SK-N-SH (cell line): ENCODE measurements at places on chromosomes 7 and 10.
A peak's percentile ranks its signal among the peaks of the same experiment; 100 is the strongest.

DNA sequence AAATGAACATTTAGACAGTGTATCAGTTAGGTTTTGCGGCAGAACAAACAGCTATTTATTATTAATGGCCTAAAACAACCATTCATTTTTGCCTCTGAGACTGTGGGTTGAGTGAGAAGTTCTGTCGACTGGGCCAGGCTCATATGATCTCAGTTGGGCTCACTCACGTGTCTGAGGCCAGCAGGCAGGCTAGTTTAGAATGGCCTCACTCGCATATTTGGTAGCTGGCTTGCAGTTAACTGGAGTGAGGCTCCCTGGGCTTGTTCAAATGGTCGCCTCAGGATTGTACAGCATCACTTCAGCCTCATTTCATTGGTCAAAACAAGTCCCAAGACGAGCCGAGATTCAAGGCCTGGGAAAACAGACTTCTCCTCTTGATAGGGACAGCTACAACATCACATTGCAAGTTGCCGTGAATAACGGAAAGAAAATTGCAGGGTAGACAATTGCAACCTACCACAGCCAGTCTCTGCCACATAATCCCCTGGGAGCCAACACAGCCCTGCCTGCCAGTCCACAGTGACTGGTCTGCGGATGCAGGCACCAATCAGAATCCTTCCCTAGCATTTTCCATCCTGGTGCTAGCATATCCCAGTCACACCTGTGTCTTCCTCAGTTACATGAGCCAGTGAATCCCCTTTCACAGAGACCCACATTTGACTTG, 23.1 kb upstream of the PPIF start:
- DNase-seq = no peak

- DNase-seq = peak; percentile 99
Measured at GRCh38 chr7:2104107-2104710, 128.5 kb downstream of the MAD1L1 start.

GRCh38 chr7:132518839-132519173, 57.5 kb downstream of the PLXNA4 start:
- DNase-seq = no peak

DNA sequence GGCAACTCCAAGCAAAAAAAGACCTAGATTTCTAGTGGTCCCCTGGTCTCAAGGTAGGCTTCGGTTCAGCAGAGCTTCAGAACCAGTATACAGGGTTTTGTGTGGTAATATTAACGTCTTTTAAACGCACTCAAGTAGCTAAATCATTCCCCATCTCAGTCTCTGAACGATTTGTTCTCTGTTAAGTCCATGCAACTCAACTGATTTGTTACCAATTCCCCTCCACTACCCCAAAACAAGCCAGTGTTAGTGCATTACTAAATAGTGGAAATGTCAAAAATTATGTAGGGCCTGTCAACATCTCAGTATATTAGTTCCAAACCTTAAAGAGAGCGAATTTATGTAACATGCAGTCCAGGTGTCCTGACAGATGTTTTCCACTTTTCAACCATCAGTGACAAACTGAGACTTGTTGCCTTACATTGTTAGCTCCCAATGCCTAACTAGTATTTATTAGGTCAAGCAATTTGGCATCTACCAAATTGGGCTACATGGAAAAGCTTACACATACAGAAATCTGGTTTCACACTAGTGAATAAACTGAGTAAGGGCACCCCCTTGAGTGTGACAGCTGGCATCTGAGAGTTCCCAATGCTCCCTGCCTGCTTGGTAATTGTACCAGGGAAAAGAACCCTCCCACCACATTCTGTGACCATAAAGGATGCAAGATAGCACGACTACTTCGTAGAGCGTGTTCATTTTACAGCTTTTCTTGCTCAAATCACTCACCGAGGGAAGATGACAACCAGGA, 12.2 kb downstream of the HNRNPA2B1 start:
- no peak for DNase-seq

- peak; percentile 69 for DNase-seq
Measured at GRCh38 chr7:45149606-45150005, 8.0 kb upstream of the RAMP3 start.

- no peak for DNase-seq
Measured at GRCh38 chr7:107390916-107391315, 78.9 kb upstream of the GPR22 start.

DNA sequence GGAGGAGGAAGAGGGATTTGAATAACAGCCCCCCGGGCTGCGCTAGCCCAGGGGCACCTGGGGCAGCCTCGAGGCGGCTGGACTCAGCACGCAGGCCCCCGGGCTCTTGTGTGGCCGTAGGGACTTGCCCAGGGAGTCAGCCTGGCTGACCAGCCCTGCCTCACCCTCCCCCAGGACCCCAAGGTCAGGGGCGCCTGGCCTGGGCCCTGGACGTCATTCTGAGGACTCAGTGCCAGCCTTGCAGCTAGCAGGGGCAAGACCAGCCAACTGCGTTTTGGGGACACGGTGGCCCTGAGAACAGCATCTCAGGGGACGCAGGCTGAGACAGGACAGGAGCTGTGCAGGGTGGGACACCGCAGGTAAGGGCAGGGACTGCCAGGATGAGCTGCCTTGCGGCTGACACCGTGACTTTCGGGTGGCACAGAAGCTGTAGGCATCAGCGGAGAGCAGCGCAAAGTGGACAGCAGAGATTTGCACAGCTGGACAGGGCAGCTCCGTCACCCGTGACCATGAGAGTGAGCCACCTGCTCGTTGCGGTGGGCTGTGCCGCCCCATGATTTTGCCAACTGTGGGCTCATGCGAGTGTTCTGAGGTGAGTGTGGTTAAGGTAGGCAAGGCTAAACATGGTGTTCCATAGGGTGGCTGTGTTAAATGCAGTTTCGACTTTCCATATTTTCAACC, 48.1 kb upstream of the UBE3C start:
- DNase-seq = no peak

GRCh38 chr7:26515314-26515842, 223.7 kb downstream of the SNX10 start:
- DNase-seq = peak; percentile 52

DNA sequence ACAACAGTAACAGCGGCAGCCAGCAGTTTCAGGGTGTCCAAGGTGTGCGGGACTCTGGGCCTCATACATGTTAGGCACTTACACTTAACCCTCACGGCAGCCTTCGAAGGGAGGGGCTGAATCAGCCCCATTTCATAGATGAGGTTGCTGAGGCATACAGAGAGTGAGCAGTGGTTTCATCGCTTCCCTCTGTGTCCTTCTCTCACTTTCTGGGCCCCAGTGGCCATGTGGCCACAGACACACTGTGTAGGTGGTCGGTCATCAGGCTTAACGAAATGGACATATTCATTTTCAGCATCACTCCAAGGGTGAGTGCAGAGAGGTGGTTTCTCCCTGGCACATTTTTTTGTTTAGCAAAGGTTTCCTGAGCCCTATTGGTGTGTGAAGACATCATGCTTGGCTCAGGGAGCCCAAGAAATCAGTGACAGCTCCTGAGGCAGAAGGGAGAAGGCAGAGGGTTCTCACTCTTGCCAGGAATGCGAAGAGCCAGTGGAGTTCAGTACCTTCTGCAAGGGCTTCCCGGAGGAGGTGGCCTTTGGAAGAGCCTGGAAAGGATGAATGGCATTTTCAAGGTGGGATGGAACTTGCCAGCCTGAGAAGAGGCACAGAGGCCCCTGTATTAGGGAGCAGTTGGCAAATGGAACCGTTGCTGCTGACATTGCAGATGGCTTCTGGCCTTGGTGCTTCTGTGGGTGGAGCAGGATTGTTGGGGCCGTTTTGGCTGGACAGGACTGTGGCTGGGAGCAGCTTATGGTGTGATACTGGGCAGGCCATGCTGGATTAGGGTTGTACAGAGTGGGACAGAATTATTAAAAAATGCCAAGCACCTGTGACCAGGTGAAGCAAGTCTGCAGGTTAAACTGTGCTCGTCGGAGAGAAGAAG, 61.7 kb upstream of the PPIF start:
- DNase-seq = no peak

- DNase-seq = no peak
Measured at GRCh38 chr7:17152721-17153120, 145.7 kb upstream of the AHR start.

- DNase-seq = no peak
Measured at GRCh38 chr7:129646369-129647021, 35.0 kb downstream of the NRF1 start.

DNA sequence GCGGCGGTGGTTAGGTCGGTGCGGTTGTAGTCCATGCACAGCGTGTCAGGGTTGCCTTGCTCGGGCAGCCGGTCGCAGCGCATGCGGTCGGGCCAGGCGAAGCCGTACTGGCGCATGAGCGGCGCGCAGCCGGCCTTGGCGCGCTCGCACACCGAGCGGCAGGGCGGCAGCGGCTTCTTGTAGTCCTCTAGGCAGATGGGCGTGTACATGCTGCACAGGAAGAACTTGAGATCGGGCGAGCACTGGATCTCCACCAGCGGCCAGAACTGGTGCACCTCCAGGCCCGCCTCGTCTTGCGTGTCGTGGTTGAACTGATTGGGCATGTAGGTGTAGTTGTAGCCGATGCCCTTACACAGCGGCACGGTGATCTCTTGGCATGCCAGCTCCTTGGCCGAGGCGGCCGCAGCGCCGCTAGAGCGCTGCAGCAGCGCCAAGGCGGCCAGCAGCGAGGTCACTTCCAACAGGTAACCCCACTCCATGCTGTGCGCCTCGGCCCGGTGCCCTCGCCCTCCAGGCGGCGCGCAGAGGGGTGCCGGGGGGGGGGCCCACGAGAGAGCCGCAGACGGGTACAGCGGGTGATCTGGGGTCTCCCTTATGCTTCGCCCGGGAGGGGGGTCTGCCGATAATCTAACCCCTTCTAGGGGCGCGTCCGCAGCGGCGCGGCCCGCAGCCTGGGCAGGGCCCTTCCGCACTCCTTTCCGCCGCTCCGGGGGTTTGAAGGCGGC, 983 bp downstream of the FZD8 start:
- peak; percentile 84 for DNase-seq

- DNase-seq = no peak
Measured at GRCh38 chr7:30713392-30713791, 31.1 kb upstream of the CRHR2 start.

- no peak for DNase-seq
Measured at GRCh38 chr10:112222799-112223198, 39.2 kb upstream of the GPAM start.

DNA sequence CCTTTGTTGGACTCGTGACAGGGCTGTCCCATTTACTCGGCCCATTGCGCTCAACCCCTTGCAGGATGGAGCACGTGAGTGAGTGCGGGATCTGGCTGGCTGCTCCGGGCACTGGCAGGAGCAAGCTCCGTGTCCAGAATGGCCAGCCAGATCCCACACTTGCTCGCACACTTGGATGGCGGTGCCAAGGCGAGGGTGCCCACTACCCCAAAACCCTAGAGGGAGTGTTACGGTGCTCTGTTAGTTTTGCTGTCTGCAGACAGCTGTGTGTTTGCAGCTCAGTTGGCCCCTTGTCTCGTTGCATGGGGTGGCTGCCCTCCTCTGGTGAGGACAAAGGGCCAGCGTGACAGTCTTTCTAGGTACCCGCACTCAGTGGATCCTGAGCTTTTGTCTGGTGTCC, 34.2 kb downstream of the ZNF487 start:
- no peak for DNase-seq

GRCh38 chr7:107856806-107857540, 34.0 kb upstream of the DLD start:
- DNase-seq = no peak

- DNase-seq = no peak
Measured at GRCh38 chr10:31664803-31665202, 263.8 kb downstream of the ARHGAP12 start.

DNA sequence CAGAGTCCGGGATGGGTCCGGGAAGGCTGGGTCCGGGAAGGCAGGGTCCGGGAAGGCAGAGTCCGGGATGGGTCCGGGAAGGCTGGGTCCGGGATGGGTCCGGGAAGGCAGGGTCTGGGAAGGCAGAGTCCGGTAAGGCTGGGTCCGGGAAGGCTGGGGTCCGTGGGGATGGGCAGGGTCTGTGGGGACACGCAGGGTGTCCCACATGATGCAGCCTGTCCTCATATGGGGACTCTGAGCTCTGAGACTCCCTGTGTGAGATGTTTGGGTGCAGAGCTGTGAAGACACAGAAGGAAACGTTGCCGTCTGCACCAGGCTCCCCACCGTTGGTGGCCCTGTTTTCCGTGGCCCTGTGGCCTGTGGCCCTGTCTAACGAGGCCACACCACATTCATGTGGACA, 45.7 kb upstream of the ADGRA1 start:
- no peak for DNase-seq

- DNase-seq = no peak
Measured at GRCh38 chr10:131666091-131666490, 234.7 kb upstream of the PPP2R2D start.

DNA sequence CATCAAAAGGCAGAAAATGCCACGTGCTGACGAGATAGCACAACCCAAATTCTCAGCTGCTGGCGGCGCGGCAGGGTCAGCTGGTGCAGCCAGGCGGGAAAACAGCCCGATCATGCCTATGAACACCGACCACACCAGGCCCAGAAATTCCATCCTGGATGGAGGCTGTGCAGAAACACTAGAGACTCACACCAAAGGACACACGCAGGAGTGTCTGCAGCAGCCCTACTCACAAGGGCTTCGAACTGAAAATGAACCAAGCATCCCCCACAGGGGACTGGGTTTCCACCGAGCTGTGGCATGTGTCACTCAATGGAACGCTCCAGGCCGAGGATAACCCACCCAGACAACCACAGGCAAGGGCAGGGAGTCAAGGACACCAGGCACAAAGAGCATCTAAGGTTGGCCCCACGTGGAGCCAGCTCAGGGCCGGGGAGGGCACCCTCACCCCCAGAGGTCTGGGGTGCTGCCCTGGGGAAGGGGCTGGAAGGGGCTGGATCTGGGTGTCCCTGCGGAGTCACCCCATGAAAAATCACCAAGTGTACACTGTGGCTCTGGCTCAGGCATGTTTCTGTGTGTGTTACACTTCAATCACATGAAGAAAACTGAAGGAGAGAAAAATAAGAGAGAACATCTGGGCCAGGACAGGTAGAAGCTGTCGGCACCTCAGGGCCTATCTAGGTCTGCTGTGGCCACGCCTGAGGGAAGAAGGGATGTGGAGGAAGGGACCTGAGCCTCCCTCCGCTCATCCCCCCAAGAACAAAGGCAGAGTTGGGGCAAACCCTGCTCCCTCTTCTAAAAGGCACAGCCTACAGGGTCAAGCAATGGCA, 33.0 kb downstream of the RASGEF1A start:
- DNase-seq = no peak

DNA sequence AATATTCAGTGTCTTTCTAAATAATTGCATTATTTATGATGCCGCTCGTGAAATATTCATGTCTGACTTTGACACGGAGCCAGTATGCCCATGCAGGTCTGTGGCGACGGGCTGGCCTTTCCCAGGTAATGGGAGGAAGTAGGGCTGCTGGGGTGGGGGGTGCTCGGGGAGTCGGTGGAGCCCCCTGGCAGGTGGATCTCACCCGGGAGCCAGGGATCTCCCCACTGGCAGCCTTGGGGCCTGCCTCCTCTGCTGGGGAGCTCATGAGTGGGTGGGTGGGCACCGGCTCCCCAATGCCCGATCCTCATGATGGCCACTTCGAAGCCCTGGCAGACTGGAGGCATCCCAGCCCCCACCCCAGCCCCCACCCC, 52.8 kb downstream of the PWWP2B start:
- DNase-seq = no peak

DNA sequence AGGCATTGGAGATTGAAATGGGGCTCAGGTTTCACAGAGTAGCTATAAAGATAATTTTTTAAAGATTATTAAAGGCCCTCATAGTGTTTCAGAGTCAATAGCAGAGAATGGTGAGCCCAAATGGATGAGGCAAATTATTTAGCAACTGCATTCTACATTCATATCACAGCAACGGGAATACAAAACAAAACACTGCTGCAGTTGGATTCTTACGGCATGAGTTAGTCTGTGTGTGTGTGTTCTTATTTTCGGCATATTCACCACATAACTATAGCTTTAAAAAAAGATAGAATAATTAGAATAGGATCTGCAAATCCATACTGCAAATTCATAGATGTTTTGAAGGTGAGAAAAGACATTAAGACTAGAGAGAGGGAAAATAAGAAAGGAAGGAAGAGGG, 66.0 kb downstream of the SUGCT start:
- no peak for DNase-seq
